Renal cortical epithelial cell (primary cell): ENCODE measurements at places on chromosomes 7 and 10. TPM values are rescaled to one million over a fixed set of nuclear protein-coding genes. Genes with fewer than 3 reads are reported as not detected.

Gene TAF3
- total RNA-seq: 0.52 and 2.5 TPM in 2 replicates

Gene MYH16
- 0.05 and 1.4 TPM in 2 replicates for total RNA-seq

Gene TRIM50
- total RNA-seq: 0.05 TPM in 1 of 2 replicates, not detected in the other

Gene TMEM270
- not detected in 2 replicates for total RNA-seq

DNA sequence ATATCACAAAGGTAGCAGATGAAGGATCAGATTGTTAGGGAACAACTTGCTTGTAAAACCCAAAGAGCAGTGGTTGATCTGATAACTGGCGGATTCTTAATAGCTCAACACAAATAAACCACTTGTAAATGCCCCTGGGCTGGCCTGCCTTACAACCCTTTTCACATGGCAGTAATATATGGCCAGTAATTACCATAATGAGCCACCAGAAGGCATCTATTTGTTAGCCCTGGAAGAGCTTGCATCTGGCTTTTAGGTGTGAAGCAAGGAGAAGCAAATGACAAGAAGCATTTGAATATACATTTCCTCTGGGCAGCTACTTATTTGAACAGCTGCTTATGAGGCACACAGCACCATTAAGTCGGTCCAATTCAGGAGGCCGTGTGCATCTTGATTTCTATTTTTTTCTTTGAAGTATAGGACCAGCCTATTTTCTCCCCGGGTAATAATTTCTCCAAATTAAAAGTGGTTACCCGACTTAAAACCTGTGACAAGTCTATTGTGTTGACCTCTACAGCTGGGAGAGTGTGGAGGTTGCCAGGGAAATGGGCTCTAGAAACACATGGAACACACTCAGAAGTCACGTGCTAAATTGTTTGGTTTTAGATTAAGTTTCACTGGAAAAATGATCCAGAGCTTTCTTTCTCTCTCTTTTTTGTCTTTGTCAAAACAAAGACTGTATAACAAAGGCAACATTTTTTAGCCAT lies 113.4 kb downstream of the SEM1 start:
- DNase-seq: peak; percentile 57

DNA sequence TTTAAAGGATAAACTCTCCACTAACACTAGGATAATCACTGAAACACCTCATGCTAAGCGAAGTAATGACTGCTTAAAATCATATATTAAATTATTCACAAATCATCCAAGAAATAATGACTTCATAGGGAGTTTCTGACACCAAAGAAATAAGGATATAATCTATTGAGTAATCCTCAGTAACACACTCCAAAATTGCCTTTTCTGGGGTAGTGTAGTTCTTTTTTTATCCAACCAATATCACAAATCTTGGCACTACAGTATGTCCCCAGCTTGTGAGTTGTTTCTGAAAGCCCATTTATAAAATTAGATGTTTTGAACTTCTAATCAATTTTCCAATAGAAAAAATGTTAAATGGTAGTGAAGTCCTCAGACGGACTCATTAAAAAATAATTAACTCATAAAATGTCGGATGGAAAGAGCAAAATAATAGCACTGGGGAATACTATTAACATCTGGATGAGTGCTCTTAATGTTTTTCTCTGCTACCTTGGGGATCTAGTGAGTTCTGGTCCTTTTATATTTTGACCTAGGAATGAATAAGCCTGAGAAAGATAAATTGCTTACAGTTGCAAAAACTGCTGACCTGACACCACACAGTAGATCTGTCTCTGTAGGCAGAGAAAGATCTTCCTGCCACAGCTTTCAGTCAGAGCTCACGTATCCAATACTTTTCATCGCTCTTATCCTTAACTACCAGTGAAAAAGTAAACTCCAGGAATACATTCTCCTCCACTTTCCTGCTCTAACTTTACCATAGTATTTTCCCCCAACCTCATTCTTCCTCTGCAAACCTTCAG lies 618.5 kb upstream of the ANKRD30A start:
- no peak for DNase-seq

- DNase-seq: no peak
Measured at GRCh38 chr7:120856621-120857352, 1.2 kb downstream of the TSPAN12 start.

GRCh38 chr7:158431941-158432347 lies 155.7 kb downstream of the PTPRN2 start:
- DNase-seq: peak; percentile 53

DNA sequence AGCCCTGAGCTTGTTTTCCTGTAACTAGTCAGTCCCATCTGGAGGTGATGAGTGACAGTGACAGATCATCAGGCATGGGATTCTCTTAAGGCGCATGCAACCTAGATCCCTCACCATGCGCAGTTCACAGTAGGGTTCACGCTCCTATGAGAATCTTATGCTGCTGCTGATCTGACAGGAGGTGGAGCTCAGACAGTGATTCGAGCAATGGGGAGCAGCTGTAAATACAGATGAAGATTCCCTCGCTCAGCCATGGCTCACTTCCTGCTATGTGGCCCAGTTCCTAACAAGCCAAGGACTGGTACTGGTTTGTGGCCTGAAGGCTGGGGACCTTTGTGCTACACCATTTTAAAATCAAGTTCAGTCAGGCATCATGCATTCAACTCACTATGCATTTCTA lies 221.7 kb downstream of the KIAA1217 start:
- DNase-seq: no peak

- no peak for DNase-seq
Measured at GRCh38 chr7:20260223-20260622, 43.0 kb upstream of the MACC1 start.

- DNase-seq: no peak
Measured at GRCh38 chr7:70884440-70884764, 247.5 kb upstream of the GALNT17 start.

DNA sequence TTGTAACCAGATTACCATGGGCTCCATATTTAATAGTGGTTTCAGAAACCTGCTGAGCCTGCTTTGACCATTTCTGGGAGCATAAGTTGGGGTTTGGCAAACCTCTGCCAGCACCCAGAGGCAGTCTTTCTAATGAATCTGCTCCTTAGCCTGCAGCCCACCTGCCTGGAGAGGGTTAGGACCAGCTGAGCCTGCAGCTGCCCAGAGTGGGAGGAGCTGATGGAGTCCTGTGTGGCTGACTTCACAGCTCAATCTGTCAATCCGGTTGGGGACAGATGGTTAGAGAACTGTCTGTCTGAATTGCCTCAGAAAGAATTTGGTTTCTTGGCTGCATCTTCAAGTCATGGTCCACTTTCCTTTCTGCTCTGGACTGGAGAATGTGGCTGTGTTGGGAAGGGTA lies 444.6 kb downstream of the NRG3 start:
- no peak for DNase-seq

GRCh38 chr10:3045471-3046209 lies 21.7 kb upstream of the PFKP start:
- DNase-seq: peak; percentile 84

- peak; percentile 5 for DNase-seq
Measured at GRCh38 chr7:42606193-42606905, 305.5 kb downstream of the C7orf25 start.

DNA sequence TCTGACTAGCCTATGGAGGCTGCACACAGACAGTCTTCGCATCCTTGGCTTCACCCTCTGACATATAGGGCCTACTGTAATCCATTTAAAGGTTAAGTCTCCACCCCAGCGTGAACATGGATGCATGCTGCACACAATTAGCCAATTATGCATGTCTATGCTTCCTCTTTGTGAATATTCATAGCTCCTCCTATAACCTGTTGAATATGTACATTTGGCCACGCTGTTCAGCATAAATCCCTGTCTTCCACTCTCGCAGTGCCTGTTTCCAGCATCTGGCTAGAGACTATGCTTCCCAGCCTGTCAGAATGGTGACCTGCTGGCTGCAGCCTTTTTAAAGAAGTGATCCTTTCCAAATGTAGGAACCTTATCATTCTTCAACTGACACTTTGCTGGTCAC lies 106.7 kb downstream of the PRKAG2 start:
- no peak for DNase-seq

DNA sequence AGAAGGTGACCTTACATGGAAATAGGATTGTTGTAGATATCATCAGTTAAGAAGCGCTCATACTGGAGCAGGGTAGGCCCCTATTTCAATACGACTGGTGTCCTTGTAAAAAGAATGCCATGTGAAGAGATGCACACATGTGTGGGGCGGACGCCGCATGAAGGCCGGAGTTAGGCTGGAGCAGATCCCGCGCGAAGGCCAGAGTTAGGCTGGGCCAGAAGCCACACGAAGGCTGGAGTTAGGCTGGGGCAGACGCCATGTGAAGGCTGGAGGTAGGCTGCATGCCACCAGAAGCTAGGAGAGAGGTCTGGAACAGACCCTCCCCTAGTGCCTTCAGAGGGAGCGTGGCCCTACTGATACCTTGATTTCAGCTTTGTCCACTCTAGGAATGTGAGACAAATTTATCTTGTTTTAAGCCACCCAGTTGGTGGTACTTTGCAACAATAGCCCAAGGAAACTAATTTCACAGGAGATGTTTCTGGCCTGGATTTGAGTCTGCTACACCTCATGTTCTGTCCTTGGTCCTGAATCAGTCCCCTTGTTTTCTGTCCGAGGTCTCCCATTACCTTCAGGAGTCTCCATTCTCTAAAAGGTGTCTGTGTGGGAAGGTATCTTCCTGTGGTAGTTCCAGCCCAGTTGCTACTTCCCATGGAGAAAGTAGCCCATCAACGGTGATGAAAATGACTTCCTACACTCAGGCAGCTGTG lies 585.8 kb downstream of the LRMDA start:
- peak; percentile 7 for DNase-seq

GRCh38 chr7:377080-378040 lies 87.4 kb downstream of the FOXL3 start:
- no peak for DNase-seq
